ENCODE measurements at places on chromosomes 6 and 20.
A peak's percentile ranks its signal among the peaks of the same experiment; 100 is the strongest.

DNA sequence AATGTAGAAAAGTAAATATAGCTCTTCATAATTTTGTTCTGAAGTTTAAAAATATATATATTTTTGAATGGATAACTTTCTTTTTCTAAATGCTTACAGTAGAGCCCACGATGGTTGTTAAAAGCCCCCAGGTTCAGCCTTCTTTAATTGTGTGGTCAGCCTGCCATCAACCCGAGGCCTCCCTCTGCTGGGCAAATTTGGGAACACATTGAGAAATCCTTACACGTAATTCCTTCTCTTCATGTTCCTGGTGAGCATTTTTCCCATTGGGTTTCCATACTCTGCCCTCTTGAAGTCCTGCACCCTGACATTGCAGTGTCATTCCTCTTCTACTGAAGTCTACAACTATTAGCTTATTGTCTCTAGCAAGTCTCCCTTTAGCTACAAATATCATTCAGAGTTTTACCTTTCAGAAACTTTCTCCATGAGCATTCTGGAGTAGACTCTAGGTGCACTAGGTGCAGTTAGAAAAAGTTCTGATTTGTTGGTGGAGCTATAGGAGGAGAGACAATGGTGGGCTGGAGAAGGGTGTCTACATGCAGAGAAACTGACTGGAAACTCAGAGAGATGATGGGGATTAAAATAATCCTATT is 40.6 kb downstream of the TRIM38 start:
- H3K4me3 ChIP-seq: no peak overlapping the region
- peak; percentile 54 for DNase-seq
- H3K4me1 ChIP-seq: peaks cover 4% of the 10 kb centered on the region
- H3K27me3 ChIP-seq: no peaks in the 10 kb centered on the region
- H3K27ac ChIP-seq: no peak overlapping the region

DNA sequence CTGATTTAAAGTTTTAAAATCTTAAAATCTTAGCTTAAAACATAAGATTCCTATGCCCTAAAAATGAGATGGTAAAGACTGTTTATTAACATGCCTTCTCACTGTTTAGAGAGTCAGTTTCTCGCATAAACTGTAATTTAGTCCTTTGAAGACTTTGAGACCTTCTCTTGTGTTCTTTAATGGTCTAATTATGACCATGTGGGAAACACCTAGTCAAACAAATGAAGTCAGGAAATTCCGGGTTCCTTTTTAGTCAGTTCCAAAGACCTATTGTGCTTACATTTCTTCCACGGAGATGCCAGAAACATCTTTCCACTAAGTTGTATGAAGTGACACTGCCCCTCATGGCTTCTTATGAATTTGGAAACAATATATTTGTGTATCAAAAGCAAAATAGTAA is 64.2 kb upstream of the KIF25 start:
- no peaks in the 10 kb centered on the region for H3K4me1 ChIP-seq
- DNase-seq: no peak
- no peak overlapping the region for H3K27ac ChIP-seq

DNA sequence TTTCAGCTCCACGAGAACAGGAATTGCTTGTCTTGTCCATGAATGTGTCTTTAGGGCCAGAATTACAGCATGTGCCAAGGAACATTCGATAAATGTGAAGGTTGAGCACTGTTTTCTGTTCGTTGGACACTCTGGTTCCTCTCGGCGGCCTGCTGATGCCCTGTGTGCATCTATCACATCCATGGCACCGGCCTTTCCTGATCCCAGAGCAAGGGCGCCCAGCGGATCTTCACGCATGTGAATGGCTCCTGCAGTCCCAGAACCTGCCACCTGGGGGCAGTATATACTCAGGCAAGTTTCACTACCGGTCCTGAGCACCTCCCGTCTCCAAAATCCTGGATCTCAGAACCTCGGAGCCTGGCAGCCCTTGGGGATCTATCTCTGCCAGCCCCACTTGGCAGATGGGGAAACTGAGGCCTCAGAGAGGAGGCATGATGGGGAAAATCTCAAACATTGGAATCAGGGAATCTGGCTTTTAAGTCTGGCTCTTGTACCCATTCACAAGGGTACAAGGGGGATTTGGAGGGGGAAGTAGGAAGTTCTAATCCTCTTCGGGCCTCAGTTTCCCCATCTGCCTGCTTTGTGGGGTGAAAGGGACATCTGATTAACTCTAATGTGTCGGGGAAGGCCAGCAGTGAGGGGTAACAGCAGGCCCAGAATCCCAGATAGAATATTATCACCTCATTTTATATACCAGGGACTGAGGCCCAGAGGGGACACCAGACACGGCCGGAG is 4.3 kb upstream of the CEBPB start:
- H3K4me3 ChIP-seq: no peak overlapping the region
- peaks cover 16% of the 10 kb centered on the region for H3K27me3 ChIP-seq

- DNase-seq: no peak
- H3K36me3 ChIP-seq: peaks cover 33% of the 10 kb centered on the region
- H3K27ac ChIP-seq: peak overlapping the region; percentile 21
- no peaks in the 10 kb centered on the region for H3K4me1 ChIP-seq
- no peaks in the 10 kb centered on the region for H3K27me3 ChIP-seq
Observed at GRCh38 chr20:48667889-48668413, 159.8 kb downstream of the PREX1 start.

GRCh38 chr20:48585061-48585870 is 242.5 kb downstream of the PREX1 start:
- DNase-seq: no peak
- H3K27me3 ChIP-seq: peaks cover 25% of the 10 kb centered on the region
- no peaks in the 10 kb centered on the region for H3K36me3 ChIP-seq
- H3K27ac ChIP-seq: no peak overlapping the region
- no peaks in the 10 kb centered on the region for H3K4me1 ChIP-seq

Data from activated CD4-positive, alpha-beta memory T cell treated with anti-CD3 and anti-CD28 coated beads for 36 hours (primary cell).